ENCODE measurements at places on chromosomes 5 and 9.
A peak's percentile ranks its signal among the peaks of the same experiment; 100 is the strongest.

DNA sequence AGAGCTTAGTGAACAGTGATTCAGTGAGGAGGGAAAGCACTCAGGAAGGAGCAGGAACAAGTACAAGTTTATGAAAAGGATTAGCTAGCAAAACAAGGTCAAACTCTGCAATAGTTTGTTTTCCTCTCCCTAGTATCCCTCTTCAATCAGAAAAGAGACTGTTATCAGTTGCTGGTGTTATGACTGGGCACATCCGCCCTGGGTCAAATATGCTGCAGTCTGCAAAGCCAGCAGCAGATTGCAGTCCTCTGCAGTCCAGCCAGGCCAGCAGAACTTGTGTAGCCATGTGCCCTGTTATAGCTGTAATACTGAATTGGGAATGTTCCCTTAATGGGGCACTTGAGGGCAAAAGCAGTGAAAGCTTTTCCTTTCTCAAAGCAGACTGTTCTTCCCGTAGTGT lies 12.0 kb downstream of the PCDHAC2 start:
- no peak for DNase-seq

GRCh38 chr5:141421489-141421855 lies 621 bp downstream of the PCDHGA11 start:
- DNase-seq = no peak

GRCh38 chr9:126150411-126151030 lies 176.1 kb upstream of the MVB12B start:
- peak; percentile 66 for DNase-seq

GRCh38 chr5:116237917-116238500 lies 153.2 kb downstream of the COMMD10 start:
- DNase-seq = no peak

GRCh38 chr9:92043002-92043401 lies 72.2 kb downstream of the SPTLC1 start:
- DNase-seq = no peak
